ENCODE measurements at places on chromosomes 11 and 22.

- DNase-seq = no peak
These were observed 25.8 kb downstream of the ART5 start for GRCh38 chr11:3615998-3616397.

- DNase-seq = no peak
These were observed 44.4 kb downstream of the VSIG10L2 start for GRCh38 chr11:125990244-125990643.

DNA sequence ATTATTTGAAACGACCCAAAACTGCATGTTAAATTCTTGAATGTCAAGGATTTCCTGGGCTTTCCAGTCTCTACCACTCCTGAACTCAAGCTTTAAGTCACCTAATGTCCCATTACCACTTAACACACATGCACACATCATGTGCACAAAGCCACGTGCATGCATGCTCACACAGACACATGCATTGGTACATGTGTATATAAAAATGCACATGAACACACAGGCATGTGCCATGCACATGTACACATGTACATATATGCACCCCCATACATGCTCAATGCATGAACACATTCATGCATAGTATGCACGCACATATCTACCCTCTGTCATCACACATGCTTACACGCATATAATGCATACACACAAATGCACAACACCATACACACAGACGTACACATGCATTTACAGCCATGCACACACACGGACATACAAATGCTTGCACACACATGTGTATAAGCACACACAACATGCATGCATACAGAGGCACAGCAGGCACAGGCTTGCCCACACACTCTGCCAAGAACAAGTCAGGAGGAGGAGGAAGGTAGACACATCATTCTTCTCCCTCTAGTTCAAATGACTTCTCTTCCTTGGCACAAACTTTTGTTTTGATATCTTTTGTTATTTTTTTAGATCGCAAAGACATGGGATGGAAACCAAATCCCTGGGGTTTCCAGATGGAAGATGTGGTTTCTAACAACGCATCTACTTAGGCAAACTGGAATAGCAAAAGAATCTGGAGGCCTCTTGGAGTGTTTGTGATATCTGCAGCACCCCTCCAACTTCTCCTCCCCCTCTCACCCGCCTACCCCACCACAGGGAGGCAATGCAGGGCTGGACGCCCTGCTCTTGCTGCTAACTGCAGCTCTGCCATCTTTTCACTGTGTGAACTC is 24.6 kb downstream of the RASD2 start:
- no peak for DNase-seq

GRCh38 chr11:22304337-22304961 is 33.7 kb upstream of the SLC17A6 start:
- no peak for DNase-seq

DNA sequence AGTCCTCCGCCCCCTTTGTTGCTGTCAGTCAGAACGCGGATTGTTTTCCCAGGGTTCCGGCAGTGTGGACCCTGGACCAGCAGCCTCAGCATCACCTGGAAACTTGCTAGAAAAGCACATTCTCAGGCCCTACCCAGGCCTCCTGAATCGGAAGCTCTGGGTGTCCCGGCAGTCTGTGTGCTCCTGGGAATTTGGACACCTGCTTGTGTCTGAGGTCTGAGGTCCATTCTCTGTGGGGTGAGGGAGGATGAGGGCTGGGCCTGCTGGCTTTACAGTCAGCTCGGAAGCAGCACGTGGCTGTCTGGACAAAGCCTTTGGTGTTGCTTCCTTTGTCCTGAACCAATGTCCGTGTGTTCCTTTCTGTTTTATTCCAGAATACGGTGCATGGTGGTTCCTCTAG is 299.7 kb downstream of the TBC1D22A start:
- DNase-seq = no peak

DNA sequence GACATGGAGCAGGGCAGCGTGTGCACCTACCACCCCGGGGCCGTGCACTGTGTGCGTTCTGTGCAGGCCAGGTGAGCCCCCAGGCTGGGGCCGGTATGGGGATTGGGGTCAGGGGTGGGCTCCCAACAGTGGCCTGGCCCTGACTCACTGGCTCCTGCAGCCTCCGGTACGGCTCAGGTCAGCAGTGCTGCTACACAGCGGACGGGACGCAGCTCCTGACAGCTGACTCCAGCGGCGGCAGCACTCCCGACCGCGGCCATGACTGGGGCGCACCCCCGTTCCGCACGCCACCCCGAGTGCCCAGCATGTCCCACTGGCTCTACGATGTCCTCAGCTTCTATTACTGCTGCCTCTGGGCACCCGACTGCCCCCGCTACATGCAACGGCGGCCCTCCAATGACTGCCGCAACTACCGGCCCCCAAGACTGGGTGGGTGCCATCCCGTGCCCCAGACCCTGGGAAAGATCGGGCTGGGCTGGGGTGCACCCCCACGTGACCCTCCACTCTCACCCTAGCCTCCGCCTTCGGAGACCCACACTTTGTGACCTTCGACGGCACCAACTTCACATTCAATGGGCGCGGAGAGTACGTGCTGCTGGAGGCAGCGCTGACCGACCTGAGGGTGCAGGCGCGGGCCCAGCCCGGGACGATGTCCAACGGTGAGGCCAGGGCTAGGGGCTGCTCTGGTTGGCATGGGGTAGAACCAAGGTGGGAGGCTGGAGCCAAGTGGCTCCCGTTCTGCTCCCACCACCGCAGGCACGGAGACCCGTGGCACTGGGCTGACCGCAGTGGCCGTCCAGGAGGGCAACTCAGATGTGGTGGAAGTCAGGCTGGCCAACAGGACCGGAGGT is 4.4 kb downstream of the SUSD2 start:
- DNase-seq = no peak

- no peak for DNase-seq
These were observed 34.7 kb downstream of the KMT2A start for GRCh38 chr11:118471030-118471429.

DNA sequence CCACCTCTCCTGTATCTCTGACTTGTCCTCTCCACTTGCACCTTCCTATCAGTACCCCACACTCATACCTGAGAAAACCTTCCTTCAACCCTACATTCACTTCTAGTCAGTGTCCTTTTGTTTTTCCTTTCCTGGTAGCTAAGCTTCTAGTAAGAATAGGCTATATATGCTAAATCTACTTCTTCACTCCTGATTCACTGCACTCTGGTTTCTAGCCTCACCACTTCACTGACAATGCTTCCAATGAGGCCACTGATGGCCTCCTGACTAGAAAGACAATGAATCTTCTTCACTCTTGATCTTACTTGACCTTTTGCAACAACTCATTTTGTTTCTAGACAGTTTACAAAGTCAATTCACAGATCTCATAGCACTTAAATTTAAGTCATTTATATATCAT is 52.0 kb downstream of the RELT start:
- DNase-seq = no peak

GRCh38 chr11:13183094-13183825 is 94.3 kb upstream of the BMAL1 start:
- no peak for DNase-seq

DNA sequence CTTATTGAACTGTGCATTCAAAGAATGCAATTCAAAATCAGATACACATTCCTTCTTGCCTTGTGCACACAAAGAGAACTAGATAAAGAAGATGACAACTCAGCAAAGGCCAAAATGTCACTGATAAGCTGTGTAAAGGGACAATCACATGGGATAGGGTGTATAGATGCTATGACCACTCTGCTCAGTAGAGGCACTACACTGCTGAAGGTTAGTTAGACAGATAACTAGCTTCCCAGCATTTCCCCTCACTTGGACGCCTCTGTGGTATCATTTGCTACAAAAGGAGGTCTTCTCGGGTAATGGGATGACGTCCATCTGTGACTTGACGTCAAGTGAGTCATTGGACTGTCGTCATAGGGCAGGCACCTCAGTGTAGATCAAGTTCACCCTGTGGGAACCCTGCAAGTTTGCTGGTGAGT is 424.9 kb upstream of the CCDC90B start:
- DNase-seq = no peak

DNA sequence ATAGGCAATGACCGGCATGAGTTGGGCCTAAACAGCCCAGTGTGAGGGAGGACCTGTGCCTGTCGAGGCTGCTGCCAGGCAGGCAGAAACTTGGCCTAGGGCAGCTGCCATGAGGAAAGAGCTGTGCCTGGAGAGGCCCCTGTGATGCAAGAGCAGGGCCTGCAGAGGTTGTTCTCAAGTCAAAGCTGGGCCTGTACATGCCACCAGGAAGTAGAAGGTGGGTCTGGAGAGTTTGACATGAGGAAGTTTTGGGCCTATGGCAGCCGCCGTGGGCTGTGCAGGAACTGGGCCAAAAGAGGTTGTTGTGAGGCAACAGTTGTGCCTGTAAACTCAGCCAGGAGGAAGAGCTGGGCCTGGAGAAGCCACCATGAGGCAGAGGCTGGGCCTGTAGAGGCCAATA is 43.2 kb downstream of the OR4C45 start:
- no peak for DNase-seq

- DNase-seq = no peak
These were observed 2.6 kb upstream of the INSC start for GRCh38 chr11:15112131-15112541.

DNA sequence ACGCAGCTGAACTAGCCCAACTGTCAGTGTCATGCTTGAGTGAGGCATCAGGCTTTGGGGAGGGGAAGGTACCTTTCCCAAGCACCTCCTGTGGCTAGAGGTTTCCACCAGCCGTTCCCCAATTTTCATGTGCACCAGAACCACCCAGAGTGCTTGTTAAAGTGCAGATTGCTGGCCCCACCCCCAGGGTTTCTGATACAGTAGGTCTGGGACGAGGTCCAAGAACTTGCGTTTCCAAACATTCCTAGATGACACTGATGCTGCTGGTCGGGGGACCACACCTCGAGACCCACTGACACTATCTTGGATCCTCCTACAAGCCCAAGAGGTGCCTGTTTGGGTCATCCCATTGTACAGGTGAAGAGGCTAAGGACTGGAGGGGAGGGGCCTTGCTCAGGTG is 59.8 kb downstream of the PDE2A start:
- no peak for DNase-seq

DNA sequence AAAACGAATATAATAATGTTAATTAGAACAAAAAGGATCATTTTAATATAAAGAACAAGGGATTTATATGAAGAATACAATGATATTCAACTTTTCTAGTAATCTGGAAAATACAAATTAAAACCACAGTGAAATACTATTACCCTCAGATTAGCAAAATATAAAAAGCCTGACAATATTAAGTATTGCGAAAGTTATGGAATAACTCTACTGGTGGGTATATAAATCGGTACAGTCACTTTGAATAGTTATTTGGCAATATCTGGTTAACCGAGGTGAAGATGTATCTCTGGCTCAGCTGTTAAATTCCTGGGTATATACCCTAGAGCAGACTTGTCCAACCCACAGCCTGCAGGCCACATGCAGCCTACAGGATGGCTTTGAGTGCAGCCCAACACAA is 118.8 kb downstream of the ATM start:
- DNase-seq = no peak

- DNase-seq = no peak
These were observed 96.6 kb upstream of the SEZ6L start for GRCh38 chr22:26072621-26073020.
